ENCODE measurements at places on chromosomes 12 and 14. TPM values are rescaled to one million over a fixed set of nuclear protein-coding genes. Genes with fewer than 3 reads are reported as not detected.

Gene CAPZA3
- not detected for total RNA-seq

Gene NCAPD2
- 17.2 TPM for total RNA-seq

Gene ZNF605
- 5.1 TPM for total RNA-seq

Gene CIPC
- total RNA-seq, result 48.6 TPM

Gene CLEC14A
- total RNA-seq, result 101 TPM

Gene CHURC1
- 79.3 TPM for total RNA-seq

Gene CPNE8
- total RNA-seq, result 26.4 TPM

Gene DEPDC4
- total RNA-seq, result 2.0 TPM

Gene ISM2
- total RNA-seq, result not detected

Gene SIRT4
- total RNA-seq, result 0.82 TPM

Gene SLCO1C1
- total RNA-seq, result 1.8 TPM

Gene C1QL4
- not detected for total RNA-seq

Gene SLC17A8
- total RNA-seq, result not detected

Gene ADAMTS20
- not detected for total RNA-seq

Gene KCNC2
- not detected for total RNA-seq

Gene KCNJ8
- 19.8 TPM for total RNA-seq

Gene TAS2R14
- total RNA-seq, result 5.8 TPM

Gene ATN1
- 72.1 TPM for total RNA-seq

Gene SRGAP1
- total RNA-seq, result 25.0 TPM

Gene TAPBPL
- 20.7 TPM for total RNA-seq

Gene PROX2
- total RNA-seq, result not detected

Gene SMIM41
- total RNA-seq, result not detected

Gene RIPK3
- 14.3 TPM for total RNA-seq

Gene MYH6
- not detected for total RNA-seq

Gene ANKRD52
- 14.3 TPM for total RNA-seq

Gene SLC38A4
- total RNA-seq, result not detected

Gene PLEKHG7
- total RNA-seq, result not detected

Gene ANKRD13A
- total RNA-seq, result 79.6 TPM

Gene GALNT16
- 8.9 TPM for total RNA-seq

Gene GSG1
- total RNA-seq, result not detected

Gene FBXW8
- total RNA-seq, result 8.8 TPM

Gene MYF5
- not detected for total RNA-seq

Gene ZDHHC22
- total RNA-seq, result not detected

Gene ABHD4
- total RNA-seq, result 43.5 TPM

Gene PPFIA2
- total RNA-seq, result 2.2 TPM

Gene LRTM2
- not detected for total RNA-seq

Gene CLMN
- total RNA-seq, result 20.7 TPM

Gene WNT1
- not detected for total RNA-seq

Gene STYK1
- 0.22 TPM for total RNA-seq

Gene GLTP
- total RNA-seq, result 35.9 TPM

Gene LTB4R
- 10.9 TPM for total RNA-seq

Gene KRT72
- not detected for total RNA-seq

Gene BMP4
- total RNA-seq, result 6.7 TPM

Gene GPR137C
- total RNA-seq, result 0.44 TPM

Gene FAM186B
- total RNA-seq, result 0.57 TPM

Data from subcutaneous adipose tissue (tissue), 4 donors.